ENCODE measurements at places on chromosomes 13 and 19.

DNA sequence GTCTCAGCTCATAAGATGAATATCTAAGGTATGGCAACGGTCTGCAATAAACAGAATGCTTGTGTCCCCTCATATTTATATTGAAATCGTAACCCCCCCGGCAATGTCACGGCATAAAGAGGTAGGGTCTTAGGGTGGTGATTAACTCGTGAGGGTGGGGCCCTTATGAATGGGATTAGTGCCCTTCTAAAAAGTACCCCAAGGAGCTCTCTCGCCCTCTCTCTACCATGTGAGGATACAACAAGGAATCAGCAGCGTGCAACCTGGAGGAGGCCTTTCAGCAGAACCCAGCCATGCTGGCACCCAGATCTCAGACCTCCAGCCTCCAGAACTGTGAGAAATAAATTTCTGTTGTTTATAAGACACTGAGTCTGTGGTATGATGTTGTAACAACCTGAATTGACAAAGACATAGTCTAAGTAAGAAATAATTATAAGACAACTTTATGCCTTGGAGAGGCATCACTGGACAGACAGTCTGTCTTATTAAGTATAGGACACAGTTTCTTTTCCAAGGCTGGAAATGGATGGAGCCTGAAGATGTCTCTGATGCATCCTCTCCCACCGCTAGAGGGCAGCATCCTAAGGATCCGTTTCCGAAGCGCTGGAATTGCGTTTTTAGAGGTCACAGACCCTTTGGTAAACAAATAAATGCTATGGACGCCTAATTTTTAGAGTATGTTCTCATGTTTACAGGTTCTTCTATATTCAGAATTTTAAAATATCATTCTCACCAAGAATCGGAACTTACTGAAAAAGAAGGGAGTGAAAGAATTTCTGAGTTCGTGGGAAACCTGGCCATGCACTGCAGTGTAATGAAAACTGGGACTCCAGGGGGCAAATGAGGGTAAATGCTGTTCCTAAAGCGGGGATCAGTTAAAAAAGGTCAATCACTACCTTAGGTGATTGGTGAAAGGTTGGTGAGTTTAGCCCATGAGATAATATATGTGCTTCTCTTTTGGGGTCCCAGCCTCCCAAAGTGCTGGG, 13.3 kb upstream of the LEUTX start:
- peak; percentile 41 for DNase-seq

DNA sequence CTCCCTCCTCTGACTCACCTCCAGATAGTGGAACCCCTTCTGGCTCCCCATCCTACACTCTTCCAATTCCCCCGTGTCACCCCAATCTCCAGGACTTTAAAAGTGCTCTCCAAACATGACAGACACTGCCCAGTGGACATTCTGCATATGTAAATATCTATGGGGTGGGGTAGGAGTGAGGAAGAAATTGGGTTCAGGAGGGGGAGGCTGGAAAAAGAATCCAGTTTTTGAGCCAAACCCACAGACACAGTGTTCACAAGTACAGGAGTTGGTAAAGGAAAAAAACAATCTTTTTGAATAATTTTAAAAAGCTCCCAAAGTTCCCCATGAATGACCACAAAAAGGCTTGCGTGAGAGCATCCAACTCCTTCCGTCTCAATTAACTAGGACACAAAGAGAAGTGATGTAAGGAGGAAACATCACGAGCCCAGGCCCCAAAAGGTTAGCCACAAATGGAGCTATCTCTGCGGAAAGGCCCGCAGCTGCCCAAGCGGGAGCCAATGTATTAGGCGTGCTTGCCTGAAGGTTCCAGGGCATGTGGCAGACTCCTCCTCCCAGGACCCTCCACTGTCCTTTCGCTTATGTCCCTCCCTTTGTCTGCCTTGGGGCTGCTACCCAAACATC, 18.0 kb downstream of the ZC3H4 start:
- peak; percentile 38 for DNase-seq

- no peak for DNase-seq
Observed at GRCh38 chr13:39712626-39713025, 57.2 kb downstream of the COG6 start.

DNA sequence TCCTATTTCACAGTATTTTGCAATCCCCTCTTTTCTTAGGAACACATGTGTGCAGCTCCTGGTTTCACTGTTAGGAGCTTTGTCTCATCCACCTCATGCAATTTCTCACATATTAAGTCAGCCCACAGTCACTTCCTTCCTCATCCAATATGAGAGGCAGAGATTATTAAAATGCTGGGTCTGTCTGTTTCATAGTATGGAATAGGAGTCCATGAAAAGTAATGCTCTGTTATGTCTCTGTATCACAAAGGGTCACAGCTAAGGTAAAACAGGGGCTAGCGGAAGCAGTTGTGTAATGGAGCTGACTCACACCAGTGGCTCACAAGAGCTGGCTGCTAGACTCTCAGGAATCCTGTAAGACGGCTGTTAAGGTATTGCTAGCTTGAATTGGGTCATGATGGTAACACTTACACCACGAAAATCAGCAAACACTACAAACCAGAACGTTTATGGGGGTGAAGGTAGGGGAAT, 216.5 kb downstream of the EFNB2 start:
- DNase-seq = no peak

DNA sequence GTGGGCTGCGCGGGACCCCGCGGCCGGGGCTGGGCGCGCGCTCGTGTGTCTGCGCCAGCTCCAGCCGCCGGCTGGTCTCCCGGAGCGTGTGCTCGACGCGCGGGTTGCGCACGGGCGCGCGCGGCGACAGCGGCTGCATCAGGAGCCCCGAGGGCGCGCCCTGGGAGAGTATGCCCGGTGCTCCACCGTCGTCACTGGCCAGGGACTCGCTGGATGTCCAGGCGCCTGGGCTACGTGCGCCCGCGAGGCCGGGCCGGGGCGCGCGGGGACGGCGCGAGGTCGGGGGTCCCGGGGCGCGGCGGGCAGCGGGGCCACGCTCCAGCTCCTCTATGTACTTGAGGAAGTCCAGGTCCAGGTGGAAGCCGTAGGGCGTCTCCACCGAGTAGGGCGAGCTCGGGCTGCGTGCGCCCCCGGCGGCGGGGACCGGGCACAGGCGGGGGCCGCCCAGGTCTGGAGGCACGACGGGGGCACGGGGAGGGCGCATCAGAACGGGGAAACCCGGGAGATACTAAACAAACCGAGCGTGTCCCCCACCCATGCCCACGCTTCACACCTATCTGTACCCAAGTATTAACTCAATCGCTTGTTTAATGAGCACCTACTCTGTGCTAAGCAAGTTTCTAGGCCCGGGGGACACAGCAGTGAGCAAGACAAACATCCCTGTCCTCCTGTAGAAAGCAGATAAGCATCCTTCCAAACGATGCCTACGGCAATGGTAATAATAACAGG, 7.6 kb downstream of the KANK3 start:
- DNase-seq = peak; percentile 55

All from activated CD4-positive, alpha-beta memory T cell treated with anti-CD3 and anti-CD28 coated beads for 36 hours (primary cell).